ENCODE measurements at places on chromosomes 7 and 10.

- DNase-seq: no peak
Observed at GRCh38 chr10:11076221-11076620, 58.5 kb downstream of the CELF2 start.

DNA sequence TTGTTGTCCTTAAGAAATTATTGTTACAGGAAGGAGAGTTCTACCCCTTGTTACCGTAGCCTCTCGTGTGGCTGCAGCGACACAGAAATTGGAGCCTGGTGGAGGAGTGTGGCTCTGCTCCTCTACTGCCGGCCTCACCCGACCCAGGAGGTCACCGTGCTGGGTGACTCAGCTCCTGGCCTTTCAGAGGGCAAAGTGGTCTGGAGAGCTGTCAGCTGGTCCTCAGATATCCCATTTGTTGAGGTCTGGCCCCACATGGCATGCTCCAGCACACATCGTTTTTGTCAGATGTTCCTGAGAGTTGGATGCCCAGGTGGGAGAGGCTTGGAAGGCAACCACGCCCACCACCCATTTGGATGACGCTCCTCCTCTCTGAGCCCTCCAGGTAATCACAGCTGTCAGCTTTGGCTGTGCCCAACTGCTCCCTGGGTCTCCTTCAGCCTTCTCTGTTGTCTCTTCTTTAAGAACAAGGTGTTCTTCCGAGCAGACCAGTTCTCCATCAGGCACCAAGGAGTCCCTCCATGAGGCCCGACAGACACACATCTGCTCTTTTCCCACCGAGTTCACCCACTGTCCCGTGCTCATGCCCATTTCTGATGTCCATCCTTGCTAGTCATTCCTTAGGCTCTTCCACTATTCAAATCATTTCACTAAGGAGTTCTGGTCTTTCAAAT, 80.3 kb downstream of the RAMP3 start:
- no peak for DNase-seq

GRCh38 chr10:126235091-126235978, 152.9 kb downstream of the ADAM12 start:
- no peak for DNase-seq

DNA sequence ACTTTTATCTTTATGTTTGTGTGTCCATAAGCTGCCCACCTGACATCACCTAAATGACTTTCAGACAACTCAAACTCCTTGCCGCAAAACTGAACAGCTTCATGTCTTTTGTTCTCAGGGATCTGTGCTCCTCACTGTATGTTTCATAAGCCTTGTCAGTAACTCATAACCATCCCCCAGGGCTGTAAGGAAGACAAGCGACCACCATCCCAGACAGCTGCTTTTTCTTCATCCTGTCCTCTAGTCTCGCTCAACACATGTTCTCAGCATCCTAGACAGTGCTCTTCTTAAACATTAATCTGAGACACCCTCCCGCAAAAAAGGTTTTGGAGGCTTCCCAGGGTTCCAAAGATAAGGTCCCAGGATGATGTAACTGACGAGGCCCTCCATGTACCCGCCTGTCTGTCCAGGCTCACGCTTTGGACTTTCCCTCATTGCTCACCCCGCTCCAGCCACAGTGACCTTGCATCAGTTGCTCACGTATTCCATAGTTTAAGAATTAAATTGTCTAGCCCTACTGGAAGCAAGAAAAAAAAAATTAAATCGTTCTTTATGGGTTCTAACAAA, 69.8 kb downstream of the MAP3K8 start:
- DNase-seq: no peak

- no peak for DNase-seq
Observed at GRCh38 chr7:29375641-29376562, 181.3 kb downstream of the CHN2 start.

- DNase-seq: no peak
Observed at GRCh38 chr10:30705101-30705624, 75.6 kb upstream of the LYZL2 start.

GRCh38 chr7:110531186-110531585, 559.7 kb upstream of the LRRN3 start:
- no peak for DNase-seq

DNA sequence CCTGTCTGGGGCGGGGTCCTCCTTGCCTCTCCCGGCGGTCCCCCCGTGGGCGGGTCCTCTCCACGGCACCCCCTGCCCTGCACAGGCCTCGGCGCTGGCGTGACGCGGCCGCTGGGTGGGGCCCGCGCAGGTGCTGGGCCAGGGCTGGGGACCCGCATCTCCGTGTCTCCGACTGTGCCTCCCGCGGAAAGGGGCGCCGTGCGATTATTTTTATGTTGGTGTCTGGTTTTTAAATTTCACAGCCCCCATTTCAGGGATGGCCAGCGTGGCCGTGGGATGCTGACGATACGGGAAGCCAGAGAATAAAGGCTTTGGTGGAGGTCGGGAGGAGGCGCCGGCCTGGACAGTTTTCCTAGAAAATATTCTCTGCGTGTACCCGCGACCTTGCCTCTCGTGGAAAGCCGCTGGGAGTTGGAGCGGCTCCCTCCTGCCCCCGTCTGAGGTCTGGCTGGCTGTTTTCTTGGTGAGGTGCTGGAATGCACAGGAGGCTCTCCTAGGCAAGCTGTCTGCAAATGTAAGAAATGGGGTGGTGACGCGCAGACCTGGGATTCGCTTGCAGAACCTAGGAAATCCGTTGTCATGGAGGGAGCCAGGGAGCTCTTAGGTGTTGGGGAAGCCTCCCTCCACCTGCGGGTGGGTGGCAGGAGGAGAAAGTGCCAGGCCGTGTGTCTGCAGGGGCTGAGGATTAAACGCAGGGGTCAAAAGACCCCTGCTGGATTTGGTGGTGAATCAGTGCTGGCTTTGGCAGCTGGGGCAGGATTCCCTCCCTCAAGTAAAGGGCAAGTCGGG, 28.7 kb upstream of the JAKMIP3 start:
- no peak for DNase-seq
